ENCODE measurements at places on chromosomes 11 and 22. TPM values are rescaled to one million over a fixed set of nuclear protein-coding genes. Genes with fewer than 3 reads are reported as not detected.

PTDSS2 gene
- total RNA-seq: 31.5 TPM

EPS8L2 gene
- 42.5 TPM for total RNA-seq

MS4A3 gene
- total RNA-seq: not detected

INSC gene
- under 0.01 TPM for total RNA-seq

Data from fibroblast of villous mesenchyme (primary cell).